NCI-H1694 treated with DMSO at 0.1 percent for 48 hours (cell line): ENCODE measurements at places on chromosomes 5 and 9.

DNA sequence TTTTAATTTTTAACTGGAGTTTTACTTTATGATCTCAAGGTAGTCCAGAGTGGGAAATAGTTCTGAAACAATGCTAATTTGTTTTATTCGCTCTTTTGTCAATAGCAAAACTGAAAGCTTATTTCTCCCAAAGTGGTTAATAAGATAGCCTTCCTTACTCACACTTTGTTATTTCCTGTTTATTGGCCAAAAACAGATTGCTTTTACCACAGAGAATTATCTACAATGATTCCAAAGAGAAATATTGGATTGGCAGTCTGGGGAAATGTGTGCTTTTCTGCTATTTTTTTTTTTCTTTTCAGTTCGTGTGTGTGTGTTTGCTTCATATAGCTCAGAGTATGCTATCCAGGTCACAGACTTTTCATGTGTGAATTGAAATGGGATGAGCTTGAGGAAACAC, 756.7 kb upstream of the RGMB start:
- no peak for DNase-seq

DNA sequence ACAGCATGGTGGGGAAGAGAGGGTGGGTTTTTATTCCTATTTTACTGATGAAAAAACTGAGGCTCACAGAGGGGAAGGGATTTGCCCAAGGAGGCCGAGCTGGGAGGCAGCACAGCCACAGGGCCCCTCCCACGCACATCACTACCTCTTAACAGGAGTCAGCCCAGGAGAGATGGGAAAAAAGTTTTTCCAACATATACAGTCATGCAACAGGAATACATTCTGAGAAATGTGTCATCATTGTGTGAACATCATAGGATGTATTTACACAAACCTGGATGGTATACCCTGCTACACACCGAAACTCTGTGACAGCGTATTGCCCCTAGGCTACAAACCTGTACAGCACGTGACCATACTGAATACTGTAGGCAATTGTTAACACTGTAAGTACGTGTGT, 11.6 kb downstream of the TRAF1 start:
- no peak for DNase-seq

GRCh38 chr5:1167361-1167727, 34.1 kb upstream of the SLC6A19 start:
- DNase-seq: no peak

- DNase-seq: no peak
Measured at GRCh38 chr5:52582313-52582712, 205.4 kb upstream of the ITGA1 start.

DNA sequence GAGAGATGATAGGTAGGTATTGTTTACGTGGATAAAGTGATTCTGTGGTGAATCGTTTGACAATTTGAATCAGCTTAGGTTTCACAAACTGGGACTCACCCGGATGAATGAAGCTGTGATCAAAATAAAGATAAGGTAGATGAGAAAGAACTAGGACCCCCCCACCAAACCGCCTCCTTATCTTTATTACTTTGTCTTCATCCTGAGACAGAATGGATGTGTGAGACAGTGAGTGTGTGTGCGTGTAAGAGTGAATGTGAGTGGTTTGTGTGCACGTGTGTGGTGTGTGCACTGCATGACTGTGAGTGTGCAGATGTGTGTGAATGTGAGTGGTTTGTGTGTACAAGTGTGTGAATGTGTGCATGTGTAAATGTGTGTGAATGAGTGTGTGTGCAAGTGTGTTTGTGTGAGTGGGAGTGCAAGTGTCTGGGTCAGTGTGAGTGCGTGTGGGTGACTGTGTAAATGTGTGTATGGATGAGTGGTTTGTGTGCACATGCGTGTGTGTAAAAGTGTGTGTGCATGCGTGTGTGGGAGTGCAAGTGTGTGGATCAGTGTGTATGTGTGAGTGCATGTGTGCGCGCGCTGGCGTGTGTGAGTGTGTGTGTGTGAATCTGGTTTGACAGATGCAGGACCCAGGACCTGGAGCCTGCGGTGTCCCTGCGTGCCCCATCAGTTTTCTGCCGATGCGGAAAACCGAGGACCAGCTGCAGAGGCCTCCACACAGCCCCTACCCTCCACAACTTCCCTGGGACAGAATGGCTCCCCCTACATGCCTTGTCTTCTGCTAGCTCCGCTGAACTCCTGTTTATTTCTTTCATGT, 11.4 kb upstream of the ENG start:
- no peak for DNase-seq

DNA sequence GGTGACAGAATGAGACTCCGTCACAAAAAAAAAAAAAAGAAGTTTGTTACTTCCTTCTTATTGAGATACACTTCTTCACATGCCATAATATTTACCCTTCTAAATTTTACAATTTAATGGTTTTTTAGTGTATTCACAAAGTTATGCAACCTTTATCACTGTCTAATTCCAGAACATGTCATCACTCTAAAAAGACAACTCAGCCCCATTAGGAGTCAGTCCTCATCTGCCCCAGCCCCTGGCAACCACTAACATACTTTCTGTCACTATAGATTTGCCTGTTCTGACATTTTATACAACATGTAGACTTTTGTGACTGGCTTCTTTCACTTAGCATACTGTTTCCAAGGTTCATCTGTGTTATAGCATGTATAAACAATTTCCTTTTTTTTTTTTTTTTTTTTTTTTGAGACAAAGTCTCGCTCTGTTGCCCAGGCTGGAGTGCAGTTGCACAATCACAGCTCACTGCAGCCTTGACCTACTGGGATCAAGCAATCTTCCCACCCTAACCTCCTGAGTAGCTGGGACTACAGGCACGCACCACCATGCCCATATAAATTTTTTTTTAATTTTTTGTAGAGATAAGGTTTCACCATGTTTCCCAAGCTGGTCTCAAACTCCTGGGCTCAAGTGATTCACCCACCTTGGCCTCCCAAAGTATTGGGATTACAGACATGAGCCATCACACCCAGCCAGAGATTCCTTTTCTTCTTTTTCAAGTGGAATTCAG, 18.0 kb downstream of the AQP3 start:
- no peak for DNase-seq

GRCh38 chr5:86127696-86128095, 490.0 kb upstream of the COX7C start:
- peak; percentile 76 for DNase-seq

- DNase-seq: peak; percentile 43
Measured at GRCh38 chr5:15719784-15720183, 219.8 kb downstream of the FBXL7 start.

- no peak for DNase-seq
Measured at GRCh38 chr9:121424024-121424432, 54.0 kb upstream of the STOM start.

GRCh38 chr5:110105692-110106091, 416.0 kb downstream of the MAN2A1 start:
- peak; percentile 8 for DNase-seq
